ENCODE measurements at places on chromosomes 11 and 22.

DNA sequence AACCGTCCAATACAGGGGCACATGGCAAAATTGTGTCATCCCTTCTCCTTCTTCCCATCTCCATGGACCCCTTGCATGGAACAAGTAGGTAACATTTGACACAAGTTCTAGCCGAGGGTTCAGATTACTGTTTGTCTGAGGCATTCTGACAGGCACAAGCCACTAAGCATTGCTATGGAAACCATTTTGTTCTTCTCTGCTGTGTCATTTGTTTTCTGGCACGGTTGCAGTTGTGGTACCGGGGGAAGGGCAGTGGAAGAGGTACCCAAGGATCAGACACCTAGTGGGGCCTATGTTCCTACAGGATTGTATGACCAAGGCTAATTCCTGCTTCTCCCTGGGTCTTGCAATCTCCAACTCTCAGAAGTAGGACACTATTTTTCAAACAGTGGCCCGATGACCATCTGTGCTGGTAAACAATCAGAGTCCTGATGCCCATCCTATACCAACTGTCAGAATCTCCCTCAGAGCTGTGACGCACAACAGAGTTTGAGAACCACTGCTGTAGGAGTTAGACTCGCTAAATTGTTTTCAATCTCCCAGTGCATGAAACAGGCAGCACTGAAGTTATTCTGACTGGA lies 69.3 kb downstream of the KCNC1 start:
- DNase-seq: no peak

DNA sequence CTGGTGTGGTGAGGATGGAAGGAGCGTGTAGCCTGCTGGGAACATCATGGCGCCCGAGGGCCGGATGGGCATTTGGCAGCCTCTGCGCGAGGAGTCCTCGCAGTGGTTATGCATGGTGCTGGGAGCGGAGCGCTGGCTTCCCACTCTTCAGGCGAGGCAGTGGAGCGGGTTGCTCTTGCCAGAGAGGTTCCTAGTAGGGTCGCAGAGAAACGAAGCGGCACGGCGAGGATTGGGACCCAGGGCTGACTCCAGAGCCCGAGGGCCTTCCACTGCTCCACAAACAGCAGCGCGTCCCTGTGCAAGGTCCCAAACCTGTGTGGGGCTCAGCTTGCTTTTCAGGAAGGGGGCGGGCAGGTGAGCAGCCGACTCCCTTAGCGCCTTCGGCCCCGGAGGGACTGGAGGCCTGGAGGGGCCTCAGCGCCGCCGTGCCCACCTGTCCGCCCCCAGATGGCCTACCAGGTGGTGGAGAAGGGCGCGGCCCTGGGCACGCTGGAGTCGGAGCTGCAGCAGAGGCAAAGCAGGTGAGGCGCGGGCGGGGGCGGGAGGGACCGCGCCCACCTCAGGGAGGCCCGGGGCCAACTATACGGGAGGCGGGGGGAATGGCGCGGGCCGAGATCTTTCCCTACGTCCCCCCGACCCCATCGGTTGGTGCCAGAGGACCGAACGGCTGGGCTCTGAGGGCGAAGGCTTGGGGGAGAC lies 7.2 kb downstream of the ATG16L2 start:
- no peak for DNase-seq

DNA sequence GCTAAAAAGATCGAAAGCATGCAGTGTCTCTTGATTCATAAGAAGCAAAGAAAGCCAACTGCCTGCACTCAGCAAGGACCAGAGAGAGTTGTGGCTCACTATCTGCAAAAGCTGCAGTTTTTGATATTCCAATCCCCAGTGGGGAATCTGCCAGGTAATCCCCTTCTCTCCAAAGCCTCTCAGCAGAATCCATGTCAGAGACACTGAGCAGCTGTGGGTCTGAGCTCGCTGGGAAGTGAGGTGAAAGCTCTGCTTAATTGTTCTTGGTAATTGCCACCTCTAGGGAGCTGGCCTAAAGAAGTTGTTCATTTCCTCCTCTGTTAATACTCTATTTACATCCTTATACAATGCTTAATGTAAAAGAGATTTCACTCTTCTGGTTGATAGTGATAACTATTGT lies 261.3 kb upstream of the LRRC4C start:
- no peak for DNase-seq

DNA sequence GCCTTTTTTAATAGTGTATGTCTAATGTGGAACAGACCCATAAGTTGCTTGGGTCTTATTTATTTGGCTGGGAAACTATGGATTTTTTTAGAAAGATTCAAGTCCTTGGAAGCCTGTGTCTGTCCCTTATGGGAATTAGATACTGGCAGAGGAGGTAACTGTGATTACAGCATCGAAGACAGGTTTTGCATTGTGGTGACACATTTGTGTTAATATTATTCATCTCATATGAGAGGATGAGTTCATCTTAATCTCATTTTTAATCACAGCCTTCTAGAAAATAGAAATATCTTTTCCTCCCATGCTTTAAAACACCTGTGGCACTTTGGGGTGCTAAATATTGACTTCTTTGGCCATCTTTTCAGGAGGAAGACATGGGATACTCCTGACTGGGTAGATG lies 9.2 kb downstream of the TAB1 start:
- no peak for DNase-seq

DNA sequence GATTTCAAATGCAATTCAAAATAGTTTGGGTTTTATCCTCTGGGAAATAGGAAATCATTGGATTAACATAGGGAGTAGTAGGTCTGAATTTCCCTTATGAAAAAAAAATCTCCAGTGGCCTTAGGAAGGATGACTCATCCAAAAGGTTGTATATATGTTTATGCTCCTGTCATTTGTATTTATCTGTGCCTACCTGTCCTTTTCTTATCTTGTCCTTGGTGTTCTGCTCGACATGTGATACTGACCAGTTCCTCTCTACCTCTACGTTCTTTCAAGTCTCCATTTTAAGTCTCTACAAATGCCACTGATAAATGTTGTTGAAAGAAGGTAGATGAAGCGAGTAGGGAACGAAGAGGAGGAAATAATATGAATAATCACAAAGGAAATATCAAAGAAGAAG lies 3.0 kb upstream of the SOX6 start:
- no peak for DNase-seq

GRCh38 chr11:62554387-62555167 lies 8.0 kb upstream of the AHNAK start:
- no peak for DNase-seq

GRCh38 chr11:60864856-60865513 lies 2.4 kb upstream of the ZP1 start:
- no peak for DNase-seq

- no peak for DNase-seq
These were observed 63.8 kb downstream of the IMMP1L start for GRCh38 chr11:31445621-31446020.

GRCh38 chr11:65355013-65355775 lies 643 bp downstream of the TIGD3 start:
- no peak for DNase-seq

DNA sequence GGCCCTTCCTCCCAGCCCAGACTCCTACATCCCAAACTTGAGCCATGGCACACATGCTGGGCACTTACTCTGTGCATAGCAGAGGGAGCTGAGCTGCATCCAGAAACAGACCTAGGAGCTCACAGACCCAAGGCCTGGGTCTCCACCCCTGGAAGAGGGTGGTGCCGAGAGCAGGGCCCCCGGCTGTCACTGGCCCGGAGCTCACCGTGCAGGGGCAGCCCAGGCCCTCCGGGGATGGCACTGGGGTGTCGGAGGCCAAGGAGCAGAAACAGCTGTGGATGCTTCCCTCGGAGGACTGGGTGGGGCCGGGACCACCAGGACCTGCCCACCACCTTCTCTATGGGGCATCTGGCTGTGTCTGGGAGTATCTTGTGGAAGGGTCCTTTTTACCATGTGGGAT lies 4.3 kb upstream of the APOBEC3A start:
- no peak for DNase-seq

DNA sequence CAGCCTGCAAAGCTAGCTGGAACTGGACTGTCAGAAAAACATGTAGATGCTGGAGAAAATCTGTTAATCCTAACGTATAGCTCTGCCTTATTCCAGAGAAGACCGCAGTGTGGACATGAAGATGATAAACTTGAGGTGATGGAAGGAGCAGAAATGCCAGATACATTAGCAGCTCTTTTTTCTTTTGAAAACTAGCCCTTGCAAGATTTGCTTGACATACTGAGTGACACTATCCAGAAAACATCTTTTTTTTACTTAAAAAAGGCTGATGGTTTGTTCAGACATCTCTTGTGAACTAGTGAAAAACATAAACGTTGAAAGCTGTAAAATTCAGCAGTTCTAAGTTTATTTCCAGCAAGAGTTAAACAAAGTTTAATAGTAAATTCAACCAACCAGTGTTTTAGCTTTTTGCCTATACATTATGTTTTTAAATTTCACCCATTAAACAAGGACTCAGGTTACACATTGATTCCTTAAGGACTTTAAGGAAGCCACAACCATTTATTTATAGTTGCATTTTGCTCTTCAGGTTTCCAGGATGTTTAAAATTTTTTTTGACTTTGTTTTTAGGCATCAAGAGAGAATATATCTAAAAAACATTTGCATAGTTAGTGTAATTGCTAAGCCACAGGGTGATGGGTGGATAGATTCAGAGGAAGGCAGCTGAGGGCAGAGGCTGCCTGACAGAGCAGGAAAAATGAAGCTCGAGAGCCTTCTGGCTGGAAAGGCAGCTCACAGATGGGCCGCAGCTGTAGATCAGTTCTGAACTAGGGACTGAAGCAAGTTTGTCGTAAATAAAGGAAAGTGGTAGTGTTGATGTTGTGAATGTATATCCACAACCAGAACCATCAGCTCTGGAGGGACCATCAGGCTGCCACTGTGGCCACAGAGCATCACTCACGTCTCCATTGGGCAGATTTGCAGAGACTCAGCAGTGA lies 9.5 kb downstream of the SNAP29 start:
- DNase-seq: no peak

GRCh38 chr11:123110397-123110796 lies 48.5 kb upstream of the HSPA8 start:
- no peak for DNase-seq

GRCh38 chr22:33271390-33272161 lies 213.4 kb upstream of the SYN3 start:
- no peak for DNase-seq

DNA sequence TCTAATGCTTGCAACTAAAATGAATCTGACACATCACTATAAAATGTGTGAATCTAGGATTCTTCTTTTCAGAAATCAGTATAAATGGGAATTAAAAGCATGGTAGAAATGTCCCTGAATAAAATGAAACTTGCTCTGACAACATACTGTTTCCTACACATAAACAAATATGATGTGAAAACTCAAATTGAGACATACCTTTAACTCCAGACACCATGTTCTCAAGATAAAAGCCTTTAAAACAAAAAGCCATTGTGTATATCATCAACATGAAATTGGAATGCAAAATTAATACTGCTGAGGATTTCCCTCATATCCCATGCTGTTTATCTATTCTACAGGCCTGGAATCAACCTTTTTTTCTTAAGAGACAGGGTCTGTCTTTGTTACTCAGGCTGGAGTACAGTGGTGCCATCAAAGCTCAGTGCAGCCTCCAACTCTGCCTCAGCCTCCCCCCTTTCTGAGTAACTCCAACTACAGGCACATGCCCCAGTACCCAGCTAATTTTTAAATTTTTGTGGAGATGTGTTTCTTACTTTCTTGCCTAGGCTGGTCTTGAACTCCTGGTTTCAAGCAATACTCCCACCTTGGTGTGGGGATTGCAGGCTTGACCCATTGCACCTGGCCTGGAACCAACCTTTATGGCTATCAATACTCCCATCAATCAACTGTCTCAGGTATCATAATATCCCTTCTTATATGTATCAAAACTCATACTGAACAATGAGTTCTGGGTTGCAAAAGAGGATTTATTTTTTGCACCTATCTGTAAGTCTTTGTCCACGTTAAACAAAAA lies 6.7 kb downstream of the TAF1D start:
- DNase-seq: no peak

DNA sequence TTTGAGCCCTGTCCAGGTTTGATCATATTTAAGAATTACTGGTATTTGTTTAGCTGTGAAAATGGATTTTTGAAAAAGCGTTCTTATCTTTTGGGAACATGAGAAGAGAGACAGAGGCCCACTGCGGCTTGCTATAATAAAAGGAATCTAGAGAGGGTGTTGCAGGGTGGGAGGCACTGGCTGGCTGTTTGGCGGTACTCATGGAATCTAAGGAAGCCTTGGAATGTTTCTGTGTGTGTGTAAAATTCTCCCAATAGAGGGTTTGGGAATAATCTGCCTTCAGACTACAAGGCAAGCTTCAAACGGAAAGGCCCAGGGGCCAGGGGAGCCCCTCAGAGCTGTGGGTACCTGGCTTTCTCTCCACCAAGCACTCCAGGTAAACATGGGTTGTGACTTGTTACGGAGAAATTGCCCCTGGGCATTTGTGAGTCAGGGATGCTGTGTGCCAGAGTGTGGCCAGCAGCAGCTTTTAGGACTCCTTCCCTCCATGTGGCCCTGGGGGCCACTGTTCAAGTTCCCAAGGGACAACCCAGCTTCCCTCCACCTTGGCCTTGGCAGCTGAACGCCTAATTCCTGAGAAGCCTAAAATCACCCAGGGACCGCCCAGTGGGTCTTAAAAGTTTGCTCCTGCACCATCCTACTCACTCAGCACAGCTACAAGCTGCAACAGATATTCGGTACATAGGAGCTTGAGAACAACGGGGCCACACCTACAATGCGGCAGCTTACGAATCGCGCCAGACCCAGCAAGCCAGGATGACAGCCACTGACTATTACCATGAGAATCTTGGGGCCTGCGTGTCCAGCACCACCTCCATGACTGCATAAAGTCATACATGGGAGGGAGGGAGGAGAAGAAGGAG lies 14.1 kb upstream of the SYT8 start:
- DNase-seq: no peak

DNA sequence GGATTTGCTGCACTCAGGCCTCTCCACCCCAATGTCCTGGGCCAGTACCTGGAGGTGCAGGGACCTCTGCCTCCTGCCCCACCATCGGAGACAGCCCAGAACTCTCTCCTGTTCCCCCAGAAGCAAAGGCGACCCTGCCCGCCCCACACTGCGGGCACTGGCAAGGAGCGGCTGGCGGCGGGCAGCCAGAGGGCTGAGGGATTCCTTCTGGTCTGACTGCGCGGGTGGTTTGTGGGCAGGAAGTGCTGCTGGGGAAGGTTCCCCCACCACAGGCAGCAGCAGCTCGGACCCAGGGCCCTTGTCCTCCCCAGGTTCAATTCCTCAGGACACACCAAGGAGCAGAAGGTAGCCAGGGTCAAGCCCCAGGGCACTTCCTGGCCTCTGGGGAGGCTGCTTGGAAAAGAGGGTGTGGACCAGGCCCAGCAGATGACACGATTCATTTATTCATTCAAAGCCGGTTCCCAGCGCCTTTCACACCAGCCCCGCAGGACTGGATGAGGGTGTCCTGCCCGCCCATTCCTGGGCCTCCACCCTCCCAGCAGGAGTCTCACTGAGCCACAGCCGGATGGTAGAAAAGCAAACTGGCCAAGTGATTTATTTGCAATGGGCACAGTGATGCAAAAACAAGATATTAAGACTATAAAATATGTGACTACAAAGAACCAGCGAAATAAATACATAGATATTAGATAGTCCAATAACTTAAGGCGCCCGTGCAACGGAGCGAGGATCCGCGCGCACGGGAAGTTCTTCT lies 1.2 kb downstream of the PHLDA2 start:
- DNase-seq: no peak

GRCh38 chr11:64234647-64235379 lies 429 bp downstream of the VEGFB start:
- no peak for DNase-seq

GRCh38 chr11:108574675-108575074 lies 18.9 kb downstream of the EXPH5 start:
- DNase-seq: no peak

Measured in NCI-H1048 (cell line).